ENCODE measurements at places on chromosomes 12 and 14.

GRCh38 chr12:75529826-75530225 lies 18.4 kb upstream of the KRR1 start:
- no peak for DNase-seq

DNA sequence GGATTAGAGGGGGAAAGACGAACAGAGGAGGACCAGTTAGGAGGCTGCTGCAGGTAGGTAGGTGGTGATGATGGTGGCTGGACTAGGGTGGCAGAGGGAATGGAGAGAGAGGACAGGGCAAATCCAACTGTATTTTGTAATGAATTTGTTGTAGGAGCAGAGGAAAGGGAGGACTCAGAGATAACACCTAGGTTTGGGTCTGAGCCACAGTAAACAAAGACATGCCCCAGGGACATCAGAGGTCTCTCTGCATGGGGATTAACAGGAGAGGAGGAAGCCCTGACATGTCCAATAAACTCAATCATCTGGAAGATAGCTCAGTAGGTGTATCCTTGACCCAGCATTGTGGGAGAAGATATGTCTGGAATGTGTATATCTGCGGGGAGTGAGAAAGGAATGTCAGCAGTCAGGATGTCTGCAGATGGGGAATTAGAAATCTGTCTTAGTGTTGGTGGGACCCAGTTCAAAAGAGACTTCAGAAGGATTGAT lies 4.7 kb upstream of the SLC48A1 start:
- DNase-seq = no peak

DNA sequence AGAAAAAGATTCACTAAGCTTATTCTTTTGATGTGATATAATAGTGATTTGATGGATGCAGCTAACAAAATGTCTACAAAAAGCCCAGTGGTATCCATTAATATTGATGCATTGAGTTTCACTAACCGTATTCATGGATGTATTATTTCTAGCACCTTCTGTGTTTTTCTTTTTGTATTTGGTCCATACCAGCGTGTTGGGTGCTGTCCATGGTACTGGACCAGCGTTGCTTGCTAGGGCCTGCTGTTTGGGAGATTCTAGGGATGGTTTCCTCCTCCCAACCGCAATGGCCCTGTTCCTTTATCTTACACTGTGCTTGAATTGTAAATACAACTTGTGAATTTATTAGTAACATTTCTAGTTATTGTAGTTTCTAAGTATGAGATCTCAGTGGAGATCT lies 31.7 kb downstream of the ANO4 start:
- no peak for DNase-seq

- DNase-seq = no peak
These were observed 5.3 kb downstream of the KRT81 start for GRCh38 chr12:52285851-52286530.

- no peak for DNase-seq
These were observed 8.1 kb downstream of the VPS37B start for GRCh38 chr12:122887819-122888212.

DNA sequence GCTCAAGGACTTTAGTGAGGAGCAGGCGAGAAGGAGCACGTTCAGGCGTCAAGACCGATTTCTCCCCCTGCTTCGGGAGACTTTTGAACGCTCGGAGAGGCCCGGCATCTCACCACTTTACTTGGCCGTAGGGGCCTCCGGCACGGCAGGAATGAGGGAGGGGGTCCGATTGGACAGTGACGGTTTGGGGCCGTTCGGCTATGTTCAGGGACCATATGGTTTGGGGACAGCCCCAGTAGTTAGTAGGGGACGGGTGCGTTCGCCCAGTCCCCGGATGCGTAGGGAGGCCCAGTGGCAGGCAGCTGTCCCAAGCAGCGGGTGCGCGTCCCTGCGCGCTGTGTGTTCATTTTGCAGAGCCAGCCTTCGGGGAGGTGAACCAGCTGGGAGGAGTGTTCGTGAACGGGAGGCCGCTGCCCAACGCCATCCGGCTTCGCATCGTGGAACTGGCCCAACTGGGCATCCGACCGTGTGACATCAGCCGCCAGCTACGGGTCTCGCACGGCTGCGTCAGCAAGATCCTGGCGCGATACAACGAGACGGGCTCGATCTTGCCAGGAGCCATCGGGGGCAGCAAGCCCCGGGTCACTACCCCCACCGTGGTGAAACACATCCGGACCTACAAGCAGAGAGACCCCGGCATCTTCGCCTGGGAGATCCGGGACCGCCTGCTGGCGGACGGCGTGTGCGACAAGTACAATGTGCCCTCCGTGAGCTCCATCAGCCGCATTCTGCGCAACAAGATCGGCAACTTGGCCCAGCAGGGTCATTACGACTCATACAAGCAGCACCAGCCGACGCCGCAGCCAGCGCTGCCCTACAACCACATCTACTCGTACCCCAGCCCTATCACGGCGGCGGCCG lies 1.1 kb downstream of the PAX9 start:
- no peak for DNase-seq

DNA sequence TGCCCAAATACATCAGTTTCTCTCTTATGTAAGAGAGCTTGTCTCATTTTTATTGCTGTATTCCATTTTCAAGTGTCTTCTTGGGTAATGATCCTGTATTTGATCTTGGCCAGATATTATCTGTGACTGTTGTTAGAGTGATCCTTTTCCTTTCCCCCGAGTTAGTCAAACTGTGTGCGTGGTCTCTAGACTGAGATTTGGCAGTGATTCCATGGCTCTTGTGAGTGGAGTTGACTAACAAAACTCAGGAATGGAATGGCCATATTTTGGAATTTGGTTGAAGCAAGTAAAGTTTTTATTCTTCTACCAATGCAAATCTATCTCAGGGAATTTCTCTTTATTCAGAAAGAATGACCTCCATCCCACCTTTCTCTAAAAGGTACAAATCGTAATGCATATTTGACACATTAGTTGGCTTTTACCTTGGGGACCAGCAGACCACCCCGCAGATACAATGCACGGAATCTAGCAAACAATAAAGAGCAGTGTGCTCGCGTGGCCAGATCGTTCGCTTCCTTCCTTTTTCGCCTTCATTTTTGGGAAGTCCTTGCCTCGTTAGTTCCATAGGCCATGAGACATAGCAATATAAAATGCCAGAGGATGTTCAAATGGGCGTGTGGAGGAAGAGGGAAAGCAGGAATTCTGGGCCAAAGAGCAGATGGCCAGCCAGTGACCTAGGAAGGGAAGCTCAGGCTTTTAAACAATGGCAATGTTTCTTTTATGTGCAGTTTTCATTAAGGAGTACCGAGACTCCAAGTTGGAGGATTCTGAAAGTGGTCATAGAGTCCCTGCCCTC lies 24.4 kb downstream of the ETV6 start:
- DNase-seq = no peak

DNA sequence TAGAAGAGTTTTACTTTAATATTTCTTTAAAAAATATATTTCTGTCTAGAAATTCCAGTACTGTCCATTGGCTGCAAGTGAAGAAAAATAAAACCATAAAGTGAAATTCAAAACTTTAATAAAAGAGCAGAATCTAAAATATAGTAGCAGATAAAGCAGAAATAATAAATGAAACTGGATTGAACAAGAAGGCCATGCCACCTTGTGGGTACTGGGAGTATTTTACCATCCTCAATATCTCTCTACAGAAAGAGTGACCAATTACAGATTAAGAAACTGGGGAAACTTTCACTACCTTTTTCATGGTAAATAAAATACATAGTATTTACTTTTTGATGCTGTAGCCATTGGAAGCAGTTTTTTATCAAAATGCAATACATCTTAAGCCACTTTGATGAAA lies 220.5 kb downstream of the BCAT1 start:
- no peak for DNase-seq

DNA sequence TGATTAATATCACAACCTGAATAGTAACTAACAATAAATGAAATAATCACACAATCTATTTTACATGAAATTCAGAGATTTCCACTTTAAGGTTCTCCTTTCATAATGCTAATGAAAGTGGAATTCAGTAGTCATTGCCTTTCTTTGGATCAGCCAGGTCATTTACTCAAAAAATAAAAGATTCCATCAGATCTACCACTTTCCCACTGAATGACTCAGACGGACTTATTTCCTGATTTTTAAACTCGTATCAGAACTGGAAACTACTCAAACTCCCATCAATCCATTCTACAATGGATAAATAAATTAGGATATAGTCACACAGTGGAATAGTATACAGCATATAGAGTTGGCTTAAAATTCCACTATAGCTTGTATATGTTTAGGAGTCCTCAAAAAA lies 237.1 kb downstream of the MED13L start:
- DNase-seq = no peak

All from CD4-positive, alpha-beta T cell treated with Interleukin-6 for 4 hours (primary cell).